ENCODE measurements at places on chromosomes 4 and X.

- no peak for DNase-seq
These were observed 6.1 kb downstream of the RPS3A start for GRCh38 chr4:151105454-151106032.

- no peak for DNase-seq
These were observed 195.3 kb downstream of the KCNIP4 start for GRCh38 chr4:21753084-21753760.

- DNase-seq = no peak
These were observed 89.0 kb downstream of the COMMD8 start for GRCh38 chr4:47374477-47374876.

DNA sequence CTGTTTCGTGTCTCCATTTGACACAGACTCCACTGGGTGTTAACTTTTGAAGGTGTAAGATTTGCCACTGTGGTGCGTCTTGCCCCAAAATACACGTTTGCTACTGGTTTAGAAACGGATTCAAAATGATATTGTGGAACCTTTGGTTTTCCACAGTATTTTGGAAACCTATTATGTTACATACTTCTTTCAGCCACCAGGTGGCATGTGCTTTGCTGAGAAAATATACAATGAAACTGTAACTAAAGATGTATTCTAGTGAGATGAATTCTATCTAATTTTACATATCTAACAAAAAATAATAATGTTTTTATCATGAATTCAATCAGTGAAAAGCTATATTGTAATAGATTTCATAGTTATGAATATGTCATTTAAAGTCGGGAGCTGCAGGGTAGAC, 28.4 kb upstream of the SLITRK4 start:
- DNase-seq = no peak
